ENCODE measurements at places on chromosomes 5 and 9.

- DNase-seq = no peak
These were observed 33.2 kb downstream of the TNFSF8 start for GRCh38 chr9:114897196-114897595.

GRCh38 chr5:125652761-125653160, 770.4 kb upstream of the GRAMD2B start:
- no peak for DNase-seq

GRCh38 chr5:113771483-113771882, 258.0 kb downstream of the YTHDC2 start:
- DNase-seq = no peak

- DNase-seq = no peak
These were observed 24.2 kb downstream of the LIFR start for GRCh38 chr5:38532165-38532669.

DNA sequence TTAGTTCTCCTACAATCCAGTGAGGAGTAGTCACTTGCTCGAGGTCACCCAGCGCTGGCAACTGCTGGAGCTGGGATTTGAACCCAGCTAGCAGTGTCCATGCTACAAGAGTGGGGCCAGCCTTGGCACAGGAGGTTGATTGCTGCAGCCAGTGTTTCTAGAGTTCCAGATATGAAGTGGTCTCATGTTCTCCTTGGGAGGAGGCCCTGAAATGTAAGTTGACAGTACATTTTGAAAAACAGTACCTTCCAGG, 802 bp downstream of the CCDC107 start:
- no peak for DNase-seq

GRCh38 chr5:9784231-9784630, 154.1 kb upstream of the TAS2R1 start:
- no peak for DNase-seq

GRCh38 chr5:160042671-160043070, 33.7 kb downstream of the TTC1 start:
- DNase-seq = no peak

- DNase-seq = no peak
These were observed 84.9 kb downstream of the SPOCK1 start for GRCh38 chr5:137414112-137414755.

- DNase-seq = peak; percentile 65
These were observed 83.6 kb upstream of the TNFSF8 start for GRCh38 chr9:115013998-115014397.

DNA sequence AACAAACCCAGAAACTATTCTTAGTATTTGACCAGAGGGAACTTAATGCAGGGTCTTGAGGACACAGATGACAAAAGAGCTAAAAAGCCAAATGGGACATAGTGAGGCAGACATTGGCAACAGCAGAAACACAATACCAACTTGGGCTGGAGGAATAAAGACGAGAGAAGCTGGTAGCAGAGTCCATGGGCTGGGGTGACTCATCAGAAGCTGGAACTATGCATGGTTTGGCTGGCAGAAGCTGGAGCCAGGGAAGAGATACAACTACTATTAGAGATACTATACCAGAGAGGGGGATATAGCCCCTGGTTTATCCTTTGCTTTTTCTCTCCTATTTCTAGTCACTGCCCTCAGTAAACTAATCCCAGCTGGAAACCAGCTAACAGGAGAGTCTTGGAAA, 29.2 kb upstream of the DPYSL3 start:
- no peak for DNase-seq

- no peak for DNase-seq
These were observed 10.4 kb downstream of the PTCH1 start for GRCh38 chr9:95506428-95506677.

- DNase-seq = no peak
These were observed 173.0 kb downstream of the HINT1 start for GRCh38 chr5:130992095-130992494.

- no peak for DNase-seq
These were observed 18.2 kb downstream of the C9orf152 start for GRCh38 chr9:110189559-110190320.

GRCh38 chr9:63859475-63860215, 1425.4 kb downstream of the FOXD4L5 start:
- no peak for DNase-seq

DNA sequence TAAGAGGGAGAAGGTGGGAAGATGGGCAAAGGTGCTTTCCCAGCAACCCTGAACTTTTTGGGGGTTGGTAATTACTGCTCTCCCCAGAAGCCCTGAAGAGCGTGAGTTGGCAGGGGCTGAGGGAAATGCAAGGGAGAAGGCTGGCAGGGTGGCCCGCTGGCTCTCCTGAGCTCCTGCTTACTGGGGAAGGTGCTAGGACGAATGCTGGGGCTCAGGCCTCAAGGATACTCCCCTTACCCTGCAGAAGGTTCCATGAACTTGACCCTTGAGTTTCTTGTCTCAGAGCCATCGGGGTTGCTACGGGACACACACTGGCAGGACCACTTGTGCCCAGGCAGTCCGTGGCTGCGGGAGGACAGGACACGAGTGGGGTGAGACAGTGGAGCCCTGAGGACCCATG, 1.2 kb downstream of the FAM163B start:
- DNase-seq = no peak

DNA sequence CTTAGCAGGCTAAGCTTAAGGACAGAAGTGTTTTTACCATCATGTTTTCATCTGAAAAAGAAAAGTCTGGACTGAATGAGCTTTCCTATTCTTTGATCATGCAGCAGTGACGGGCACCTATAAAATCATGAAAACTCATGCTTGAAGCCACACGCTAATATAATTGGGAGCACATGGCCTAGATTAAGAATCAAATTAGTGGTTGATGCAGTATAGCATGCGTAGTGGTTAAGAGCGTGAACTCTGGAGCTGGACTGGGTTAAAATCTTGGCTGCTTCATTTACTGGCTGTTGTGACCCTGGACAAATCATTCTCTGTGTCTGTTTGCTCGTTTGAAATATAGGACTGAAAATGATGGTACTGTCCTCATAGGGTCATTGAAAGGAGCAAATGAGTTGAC, 49.9 kb upstream of the IL13 start:
- DNase-seq = no peak

GRCh38 chr9:75231167-75231566, 142.9 kb downstream of the OSTF1 start:
- DNase-seq = no peak

- no peak for DNase-seq
These were observed 21.8 kb upstream of the NINJ1 start for GRCh38 chr9:93155716-93156474.

DNA sequence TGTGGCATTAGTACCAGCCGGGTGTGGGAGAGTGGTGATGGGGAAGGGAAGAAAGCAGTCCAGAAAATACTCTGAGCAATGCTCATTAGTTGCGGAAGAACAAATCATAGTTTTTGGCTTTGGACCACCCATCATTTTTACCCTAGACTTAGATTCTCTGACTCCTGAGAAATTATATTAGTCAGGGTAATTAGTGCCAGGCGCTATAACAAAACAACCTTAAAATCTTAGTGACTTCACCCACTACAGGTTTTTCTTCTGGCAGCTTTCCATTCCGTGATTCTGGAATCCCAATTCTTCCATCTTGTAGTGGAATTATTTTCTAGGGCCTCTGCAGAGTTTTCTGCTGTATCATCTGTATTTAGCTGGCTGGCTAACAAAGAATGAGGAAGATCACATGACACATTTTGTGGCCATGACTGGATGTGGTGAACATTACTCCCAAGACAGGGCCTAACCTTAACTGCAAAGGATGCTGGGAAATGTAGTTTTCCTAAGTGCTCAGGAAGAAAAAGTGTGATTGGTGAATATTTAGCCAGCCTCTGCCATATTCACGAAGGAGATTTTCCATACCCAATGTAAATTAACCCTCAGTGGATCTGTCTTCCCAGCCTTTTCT, 373.0 kb upstream of the MEF2C start:
- no peak for DNase-seq

GRCh38 chr5:160486573-160486972, 64.9 kb downstream of the PTTG1 start:
- no peak for DNase-seq

DNA sequence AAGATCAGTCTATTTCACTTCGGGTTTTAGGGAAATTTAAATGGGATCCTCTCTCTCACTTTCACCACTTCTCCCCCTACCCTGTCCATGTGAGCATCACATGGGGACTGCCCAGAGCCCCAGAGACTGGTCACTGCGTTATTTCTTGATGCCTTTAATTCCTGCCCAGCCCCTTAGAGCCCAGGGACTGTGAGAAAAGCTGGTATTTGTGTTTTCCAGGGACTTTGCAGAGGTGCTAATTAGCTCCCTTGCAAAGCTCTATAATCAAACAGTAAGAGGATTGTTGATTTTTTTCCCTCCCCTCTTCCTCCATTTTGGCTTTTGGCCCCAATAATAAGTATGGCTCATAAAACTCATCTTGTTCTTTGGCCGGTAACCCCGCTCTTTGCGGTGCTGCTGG, 35.6 kb downstream of the NTRK2 start:
- no peak for DNase-seq

DNA sequence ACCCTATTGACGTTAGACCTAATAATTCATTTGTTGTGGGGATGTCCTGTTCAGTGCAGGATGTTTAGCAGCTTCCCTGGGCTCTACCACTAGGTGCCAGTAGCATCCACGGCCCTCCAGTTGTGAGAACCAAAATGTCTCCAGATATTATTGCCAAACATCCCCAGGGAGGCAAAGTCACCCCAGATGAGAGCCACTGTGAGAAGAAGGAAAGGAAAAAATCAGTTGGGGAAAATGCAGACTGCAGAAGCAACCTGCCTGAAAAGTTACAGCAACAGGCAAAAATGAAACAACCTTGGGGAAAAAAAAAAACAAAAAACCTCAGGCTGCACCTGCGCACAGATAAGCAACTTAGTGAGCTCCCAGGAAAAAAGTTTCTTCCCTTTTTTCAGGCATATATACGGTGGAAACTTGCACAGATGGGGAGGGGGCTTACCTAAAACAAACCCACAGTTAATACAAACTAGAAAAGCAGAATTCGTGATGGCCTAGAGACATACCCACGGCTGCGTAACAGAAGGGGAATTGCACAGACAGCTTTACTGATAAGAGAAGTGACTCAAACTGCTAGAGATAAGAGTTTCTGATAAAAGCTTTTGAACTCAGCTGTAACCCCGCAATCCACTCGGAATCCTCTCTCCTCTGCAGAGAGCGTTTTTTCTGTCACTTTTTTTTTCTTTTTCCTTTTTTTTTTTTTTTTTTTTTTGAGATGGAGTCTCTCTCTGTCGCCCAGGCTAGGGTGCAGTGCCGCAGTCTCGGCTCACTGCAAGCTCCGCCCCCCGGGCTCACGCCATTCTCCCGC, 29.8 kb upstream of the FBP1 start:
- no peak for DNase-seq

DNA sequence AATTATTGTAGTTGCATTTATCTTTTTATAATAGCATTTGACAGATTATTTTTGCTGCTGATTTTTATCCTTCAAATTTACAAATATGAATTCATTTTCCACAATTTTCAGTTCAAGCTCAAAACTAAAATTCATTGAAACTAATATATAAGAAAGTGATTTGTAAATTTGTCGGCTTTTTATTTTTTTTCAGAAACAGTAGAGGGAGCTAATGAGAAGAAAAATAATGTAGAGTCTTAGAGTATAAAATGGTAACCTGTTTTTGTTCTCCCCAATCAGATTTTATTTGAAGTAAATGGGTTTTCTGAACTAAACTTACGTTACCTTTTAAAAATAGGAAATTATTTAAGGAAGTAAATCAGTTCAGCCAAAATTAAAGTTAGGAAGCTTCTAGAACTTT, 19.2 kb downstream of the PRRC1 start:
- DNase-seq = no peak

- no peak for DNase-seq
These were observed 125.1 kb downstream of the GDNF start for GRCh38 chr5:37714756-37715155.

DNA sequence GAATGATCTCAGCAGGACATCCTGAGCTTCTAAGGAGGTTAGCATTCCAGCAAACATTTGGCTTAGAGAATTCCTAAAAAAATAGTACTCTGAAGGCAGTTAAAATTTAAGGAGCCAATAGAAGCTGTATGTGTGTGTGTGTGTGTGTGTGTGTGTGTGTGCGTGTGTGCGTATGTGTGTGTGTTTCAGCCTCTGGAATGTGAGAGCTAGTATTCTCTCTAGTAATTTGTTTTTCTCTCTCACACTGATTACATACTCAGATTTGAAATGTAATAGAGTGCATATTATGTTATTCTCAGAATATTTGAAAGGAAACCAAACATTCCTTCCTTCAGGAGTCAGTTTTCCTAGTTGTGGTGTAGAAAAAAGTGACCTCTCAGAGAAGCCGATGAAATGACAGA, 279.6 kb downstream of the TMEM38B start:
- no peak for DNase-seq

DNA sequence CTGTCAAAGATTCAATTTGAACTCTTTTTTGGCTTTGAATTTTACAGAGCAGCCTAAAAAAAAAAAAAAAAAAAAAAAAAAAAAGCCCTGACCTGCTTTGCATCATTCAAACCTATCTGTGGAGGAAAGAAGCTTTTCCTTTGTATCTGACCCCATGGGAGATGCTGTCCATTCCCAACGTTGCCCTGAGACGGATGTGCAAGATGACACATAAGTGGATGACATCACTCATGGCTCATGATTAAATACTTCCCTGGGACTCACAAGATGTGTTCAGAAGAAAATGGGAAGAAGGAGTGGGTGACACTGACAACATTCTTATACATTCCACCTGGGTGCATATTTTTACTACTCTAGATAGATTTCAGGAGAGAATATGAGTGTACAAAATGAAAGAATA, 245.7 kb upstream of the ELAVL2 start:
- no peak for DNase-seq

DNA sequence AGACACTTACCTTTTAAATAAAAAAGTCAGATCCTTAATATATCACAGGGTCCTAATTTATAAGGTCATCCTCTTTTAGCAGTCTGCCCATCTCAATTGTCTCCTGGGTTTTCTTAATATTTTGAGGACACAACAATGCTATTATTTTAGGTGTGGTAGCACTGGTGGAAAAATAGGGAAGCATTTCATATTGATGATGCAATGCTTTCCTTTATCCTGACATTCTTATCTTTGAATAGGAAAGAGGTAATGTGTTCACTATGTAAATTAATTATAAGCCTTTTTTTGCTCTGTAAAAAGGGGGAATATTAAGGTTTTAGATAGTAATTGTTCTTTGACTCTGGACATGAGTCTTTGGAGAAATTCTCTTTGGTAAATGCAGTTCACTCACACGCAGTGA, 164.7 kb downstream of the YTHDC2 start:
- no peak for DNase-seq

- no peak for DNase-seq
These were observed 110.5 kb downstream of the GAS1 start for GRCh38 chr9:86836797-86837196.

DNA sequence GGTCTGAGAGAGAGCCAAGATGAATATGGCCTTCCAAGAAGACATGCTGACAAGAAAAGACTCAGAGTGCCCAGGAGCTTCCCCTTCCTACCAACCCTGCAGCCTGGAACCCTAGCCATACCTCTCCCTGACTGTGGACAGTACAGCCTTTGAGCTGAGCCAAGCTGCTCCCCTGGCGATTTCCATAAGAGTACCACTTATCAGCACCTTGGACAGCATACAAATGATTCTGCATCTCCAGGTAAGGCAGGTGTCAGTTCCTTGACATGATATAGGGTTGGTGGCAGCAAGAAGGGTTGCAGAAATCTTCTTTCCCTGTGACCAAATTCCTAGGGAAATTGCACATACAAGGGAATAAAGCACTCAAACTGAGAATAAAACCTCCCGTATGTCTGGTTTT, 58.3 kb downstream of the MFAP3 start:
- DNase-seq = no peak
